ENCODE measurements at places on chromosomes 3 and 15. TPM values are rescaled to one million over a fixed set of nuclear protein-coding genes. Genes with fewer than 3 reads are reported as not detected.

The FAM107A gene
- polyA plus RNA-seq, result 63.9 TPM

The BBX gene
- polyA plus RNA-seq, result 8.9 TPM

The C3orf49 gene
- polyA plus RNA-seq, result 0.05 TPM

The TMC3 gene
- polyA plus RNA-seq, result 0.07 TPM

The KBTBD12 gene
- polyA plus RNA-seq, result 0.07 TPM

The DHX30 gene
- 45.1 TPM for polyA plus RNA-seq

The CEP19 gene
- polyA plus RNA-seq, result 2.5 TPM

The LNP1 gene
- polyA plus RNA-seq, result 1.6 TPM

The IGF1R gene
- polyA plus RNA-seq, result 10.0 TPM

The CD86 gene
- polyA plus RNA-seq, result 18.0 TPM

The STRIT1 gene
- polyA plus RNA-seq, result 0.32 TPM

The SAXO2 gene
- polyA plus RNA-seq, result 6.0 TPM

The GALNT15 gene
- polyA plus RNA-seq, result 41.2 TPM

The NOX5 gene
- 0.66 TPM for polyA plus RNA-seq

The FAH gene
- 18.3 TPM for polyA plus RNA-seq

The GOLGA6L6 gene
- polyA plus RNA-seq, result 0.07 TPM

The ERC2 gene
- 0.50 TPM for polyA plus RNA-seq

The SCN5A gene
- polyA plus RNA-seq, result 0.09 TPM

The NMNAT3 gene
- 5.2 TPM for polyA plus RNA-seq

The OXSM gene
- 17.5 TPM for polyA plus RNA-seq

The ANKRD34C gene
- polyA plus RNA-seq, result 0.07 TPM

The SCG3 gene
- polyA plus RNA-seq, result 0.59 TPM

The TOMM70 gene
- polyA plus RNA-seq, result 24.0 TPM

The DPPA2 gene
- polyA plus RNA-seq, result 0.62 TPM

The ANKRD63 gene
- not detected for polyA plus RNA-seq

The DNAH12 gene
- 1.2 TPM for polyA plus RNA-seq

The NR2F2 gene
- polyA plus RNA-seq, result 11.9 TPM

The GOLGA6D gene
- 0.05 TPM for polyA plus RNA-seq

The WDR76 gene
- polyA plus RNA-seq, result 3.5 TPM

The IGSF11 gene
- polyA plus RNA-seq, result 0.27 TPM

The CAPN3 gene
- 38.1 TPM for polyA plus RNA-seq

The TM4SF1 gene
- polyA plus RNA-seq, result 38.8 TPM

The SEMA3G gene
- polyA plus RNA-seq, result 6.4 TPM

The CSNK1G1 gene
- 7.3 TPM for polyA plus RNA-seq

The TP63 gene
- polyA plus RNA-seq, result 47.1 TPM

The SH3GL3 gene
- 2.2 TPM for polyA plus RNA-seq
